ENCODE measurements at places on chromosomes 6 and 20. TPM values are rescaled to one million over a fixed set of nuclear protein-coding genes. Genes with fewer than 3 reads are reported as not detected.

FUCA2 gene
- 117 TPM for total RNA-seq

CCR6 gene
- 2.0 TPM for total RNA-seq

GRCh38 chr20:37207171-37207570, 27.8 kb upstream of the MROH8 start:
- no peaks in the 10 kb centered on the region for H3K27me3 ChIP-seq
- H3K4me3 ChIP-seq, result no peak overlapping the region
- no peak overlapping the region for H3K27ac ChIP-seq
- no peaks in the 10 kb centered on the region for H3K36me3 ChIP-seq
- DNase-seq, result no peak

- no peaks in the 10 kb centered on the region for H3K27me3 ChIP-seq
- DNase-seq, result no peak
- H3K4me1 ChIP-seq, result peaks cover 22% of the 10 kb centered on the region
- peak overlapping the region; percentile 13 for H3K27ac ChIP-seq
Observed at GRCh38 chr20:47125508-47125757, 230.8 kb downstream of the EYA2 start.

- H3K27me3 ChIP-seq, result no peaks in the 10 kb centered on the region
- H3K27ac ChIP-seq, result no peak overlapping the region
- no peak for DNase-seq
- H3K4me3 ChIP-seq, result no peak overlapping the region
- no peaks in the 10 kb centered on the region for H3K36me3 ChIP-seq
Observed at GRCh38 chr20:20491110-20491783, 123.3 kb downstream of the INSM1 start.

- no peaks in the 10 kb centered on the region for H3K4me1 ChIP-seq
- no peaks in the 10 kb centered on the region for H3K27me3 ChIP-seq
- H3K4me3 ChIP-seq, result no peak overlapping the region
- H3K36me3 ChIP-seq, result no peaks in the 10 kb centered on the region
- H3K27ac ChIP-seq, result no peak overlapping the region
- DNase-seq, result no peak
Observed at GRCh38 chr20:25277941-25278521, 30.1 kb downstream of the PYGB start.

SMOC2 gene
- 51.0 TPM for total RNA-seq

All from hepatocyte (in vitro differentiated cells).